ENCODE measurements at places on chromosomes 6 and 20.

DNA sequence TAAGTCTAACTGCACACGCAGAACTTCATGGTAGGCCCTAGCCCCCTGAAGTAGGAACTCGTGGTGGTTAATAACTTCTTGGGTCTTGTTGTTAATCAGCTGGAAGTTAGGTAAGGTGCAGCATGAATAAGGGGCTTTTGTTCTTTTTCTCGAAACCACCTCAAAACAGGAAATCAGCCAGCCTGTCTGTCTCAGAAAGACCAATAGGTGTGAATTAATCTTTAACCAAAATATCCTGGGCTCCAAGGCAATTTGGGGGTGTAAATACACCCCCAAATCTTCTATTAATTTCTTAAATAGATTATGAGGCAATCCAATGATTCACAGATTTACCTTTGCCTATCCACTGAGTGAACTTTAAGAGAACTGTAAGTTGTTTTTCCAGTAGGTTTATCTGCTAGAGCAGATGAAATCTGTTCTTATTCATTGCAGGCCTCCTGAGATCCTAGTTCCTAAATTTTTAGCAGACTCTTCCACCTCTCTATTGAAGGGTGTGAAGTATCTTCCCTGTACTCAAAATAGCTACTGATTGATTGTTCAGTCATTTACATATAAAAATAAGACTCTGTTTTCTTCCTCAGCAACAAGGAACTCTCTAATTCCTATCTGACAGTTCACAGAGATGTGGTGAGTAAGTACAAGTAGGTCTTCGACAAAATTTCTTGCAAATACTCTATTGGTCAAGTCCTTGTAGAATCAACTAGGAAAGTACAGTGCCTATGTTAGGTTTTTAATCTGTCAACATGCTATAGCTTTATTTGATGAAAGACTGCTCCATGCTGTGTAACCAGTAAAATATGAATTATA, 427.1 kb upstream of the NOX3 start:
- peak; percentile 26 for ATAC-seq

- ATAC-seq: no peak
Observed at GRCh38 chr6:170155464-170156196, 135.2 kb downstream of the DLL1 start.

DNA sequence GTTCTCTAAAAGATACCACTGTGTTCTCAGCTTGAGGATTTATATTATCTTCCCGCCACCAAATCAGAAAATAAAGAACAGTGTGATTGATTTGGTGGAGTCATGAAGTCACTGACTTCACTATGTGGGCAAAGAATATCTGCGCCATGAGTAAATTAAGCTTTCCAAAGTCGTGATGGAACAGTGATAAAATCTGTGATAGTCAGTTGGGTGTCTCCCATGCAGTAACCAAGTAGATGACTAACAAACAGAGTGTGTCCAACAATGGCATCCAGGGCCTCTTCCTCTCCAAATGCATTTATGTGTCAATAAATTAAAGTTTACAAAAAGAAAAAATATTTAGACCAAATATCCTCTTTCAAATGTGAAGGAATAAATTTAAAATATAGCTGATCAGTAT, 87.0 kb upstream of the DST start:
- peak; percentile 24 for ATAC-seq

GRCh38 chr20:10602221-10602871, 71.5 kb downstream of the JAG1 start:
- ATAC-seq: no peak

- no peak for ATAC-seq
Observed at GRCh38 chr20:57380081-57380750, 11.0 kb upstream of the RBM38 start.

GRCh38 chr6:154238831-154239230, 117.8 kb downstream of the IPCEF1 start:
- ATAC-seq: no peak

DNA sequence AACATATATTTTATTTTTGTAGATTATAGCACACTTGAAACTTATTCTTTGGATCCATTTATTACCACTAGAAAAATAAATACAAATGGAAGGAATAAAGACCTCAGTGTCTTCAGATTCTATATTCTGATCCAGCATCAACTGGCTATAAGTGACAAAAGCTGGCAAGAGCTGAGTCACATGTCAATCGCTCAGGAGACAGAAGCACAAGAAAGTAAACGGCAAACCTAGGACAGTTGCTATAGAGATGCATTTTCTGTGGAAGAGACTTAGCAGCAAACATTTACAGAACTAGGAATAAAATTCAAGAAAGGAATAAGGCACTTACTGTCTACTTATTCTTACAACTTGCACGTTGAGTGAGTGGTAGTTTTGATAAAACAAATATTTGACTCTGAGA, 230.4 kb downstream of the CLVS2 start:
- ATAC-seq: no peak

DNA sequence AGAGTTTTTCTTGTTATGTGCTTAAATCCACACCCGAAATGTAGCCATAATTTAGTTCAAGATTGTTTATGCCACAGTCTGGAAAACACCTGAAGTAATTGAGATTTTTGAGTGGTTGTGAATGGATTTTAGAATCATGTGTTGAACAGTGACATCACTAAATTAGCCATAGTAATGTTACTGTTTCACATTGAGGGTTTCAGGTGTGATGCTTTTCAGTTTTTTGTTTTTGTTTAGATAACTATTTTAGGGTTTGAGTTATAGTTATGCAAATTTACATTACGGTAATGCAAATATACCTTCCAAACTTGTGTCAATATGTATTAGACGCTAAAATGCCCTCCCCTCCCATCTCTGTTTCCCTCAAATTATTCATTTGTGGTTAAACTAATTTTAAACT, 22.9 kb downstream of the QKI start:
- no peak for ATAC-seq

- no peak for ATAC-seq
Observed at GRCh38 chr20:58171796-58172425, 56.5 kb downstream of the ANKRD60 start.

DNA sequence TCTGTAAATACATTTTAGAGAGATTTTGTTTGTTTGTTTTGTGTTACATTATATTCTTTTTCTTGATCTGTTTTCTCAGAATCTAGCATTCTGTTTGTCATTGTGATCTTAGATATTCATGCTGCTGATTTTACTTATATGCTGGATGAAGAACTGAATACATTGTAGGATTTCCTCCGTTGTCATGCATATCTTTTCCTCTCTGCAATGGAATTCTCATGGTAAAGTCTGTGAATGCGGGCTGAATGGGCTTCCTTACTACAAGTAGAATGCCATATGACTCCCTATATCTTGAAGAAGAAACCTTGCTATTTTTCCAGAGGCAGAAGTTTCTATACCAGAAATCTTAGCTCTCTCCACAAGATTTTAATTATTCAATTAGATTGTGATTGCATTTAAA, 2.4 kb upstream of the DEFB114 start:
- no peak for ATAC-seq

- no peak for ATAC-seq
Observed at GRCh38 chr6:114833211-114833610, 490.4 kb upstream of the HS3ST5 start.

GRCh38 chr20:53427951-53428350, 165.7 kb downstream of the ZNF217 start:
- no peak for ATAC-seq

DNA sequence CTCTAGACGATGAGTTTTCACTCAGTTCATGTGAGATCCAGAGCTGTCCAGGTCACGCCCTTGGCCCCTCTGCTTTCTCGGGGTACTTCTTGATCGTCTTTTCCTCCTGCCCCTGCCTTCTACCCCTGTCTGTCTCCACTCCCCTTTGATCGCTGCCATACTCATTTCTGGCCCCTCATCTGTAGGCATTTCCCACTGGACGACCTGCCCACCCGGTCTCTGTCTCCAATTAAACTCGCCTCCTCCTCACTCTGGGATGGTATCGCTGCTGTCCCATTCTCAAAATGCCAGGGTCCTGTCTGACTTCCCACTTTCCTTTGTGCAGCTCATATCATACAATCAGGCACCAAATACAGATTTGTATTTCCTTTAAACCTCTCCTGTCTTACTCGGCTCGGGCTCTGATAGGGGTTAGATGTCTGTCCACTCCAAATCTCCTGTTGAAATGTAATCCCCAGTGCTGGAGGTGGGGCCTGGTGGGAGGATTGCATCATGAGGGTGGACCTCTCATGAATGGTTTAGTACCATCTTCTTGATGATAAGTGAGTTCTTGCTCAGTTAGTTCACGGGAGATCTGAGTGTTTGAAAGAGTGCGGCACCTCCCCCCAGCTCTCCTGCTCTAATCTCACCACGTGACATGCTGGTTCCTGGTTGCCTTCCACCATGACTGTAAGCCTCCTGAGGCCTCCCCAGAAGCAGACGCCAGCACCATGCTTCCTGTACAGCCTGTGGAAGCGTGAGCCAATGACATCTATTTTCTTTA, 3.5 kb upstream of the SYNJ2 start:
- ATAC-seq: no peak

DNA sequence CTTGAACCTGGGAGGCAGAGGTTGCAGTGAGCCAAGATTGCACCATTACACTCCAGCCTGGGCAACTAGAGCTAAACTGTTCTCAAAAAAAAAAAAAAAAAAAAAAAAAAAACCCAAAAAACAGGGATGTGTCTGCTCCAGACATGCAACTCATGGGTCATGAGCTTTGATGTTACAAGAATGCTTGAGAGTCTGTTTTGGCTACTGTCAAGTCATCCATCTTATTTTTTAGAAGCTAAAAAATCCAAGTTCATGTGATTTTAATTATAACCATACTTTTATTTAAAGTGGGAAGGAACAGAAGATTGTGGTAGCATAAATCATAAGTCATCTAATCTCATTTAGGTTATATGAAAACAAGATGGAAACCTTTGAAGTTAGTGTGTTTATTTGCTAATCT, 120.6 kb downstream of the PDE7B start:
- ATAC-seq: peak; percentile 56

GRCh38 chr6:140441256-140441655, 1066.8 kb upstream of the CITED2 start:
- ATAC-seq: peak; percentile 81

GRCh38 chr6:41887331-41887751, 7.8 kb downstream of the USP49 start:
- ATAC-seq: no peak

DNA sequence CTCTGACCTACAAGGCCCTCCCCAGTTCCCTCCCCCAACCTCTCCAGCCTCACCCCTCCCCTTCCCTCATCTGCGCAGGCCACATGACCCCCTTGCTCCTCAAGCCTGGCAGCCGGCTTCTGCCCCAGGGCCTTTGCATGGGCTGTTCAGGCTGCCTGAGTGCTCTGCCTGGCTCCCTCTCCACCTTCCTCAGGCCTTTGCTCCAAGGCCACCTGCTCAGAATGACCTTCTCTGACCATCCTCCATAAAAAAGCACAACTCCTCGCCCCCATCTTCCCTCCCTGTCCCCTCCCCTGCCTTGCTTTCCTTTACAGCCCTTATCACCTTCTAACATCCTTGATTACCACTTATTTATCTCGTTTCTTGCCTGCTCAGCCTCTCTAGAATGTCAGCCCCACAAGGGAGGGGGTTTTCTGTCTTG, 38.7 kb downstream of the SPDEF start:
- ATAC-seq: no peak

GRCh38 chr6:169073311-169073710, 180.3 kb downstream of the THBS2 start:
- ATAC-seq: no peak

GRCh38 chr6:37626915-37627314, 70.8 kb downstream of the MDGA1 start:
- no peak for ATAC-seq

- ATAC-seq: no peak
Observed at GRCh38 chr6:139868576-139868975, 494.1 kb upstream of the CITED2 start.

- ATAC-seq: no peak
Observed at GRCh38 chr20:52047811-52048764, 143.5 kb downstream of the ZFP64 start.

DNA sequence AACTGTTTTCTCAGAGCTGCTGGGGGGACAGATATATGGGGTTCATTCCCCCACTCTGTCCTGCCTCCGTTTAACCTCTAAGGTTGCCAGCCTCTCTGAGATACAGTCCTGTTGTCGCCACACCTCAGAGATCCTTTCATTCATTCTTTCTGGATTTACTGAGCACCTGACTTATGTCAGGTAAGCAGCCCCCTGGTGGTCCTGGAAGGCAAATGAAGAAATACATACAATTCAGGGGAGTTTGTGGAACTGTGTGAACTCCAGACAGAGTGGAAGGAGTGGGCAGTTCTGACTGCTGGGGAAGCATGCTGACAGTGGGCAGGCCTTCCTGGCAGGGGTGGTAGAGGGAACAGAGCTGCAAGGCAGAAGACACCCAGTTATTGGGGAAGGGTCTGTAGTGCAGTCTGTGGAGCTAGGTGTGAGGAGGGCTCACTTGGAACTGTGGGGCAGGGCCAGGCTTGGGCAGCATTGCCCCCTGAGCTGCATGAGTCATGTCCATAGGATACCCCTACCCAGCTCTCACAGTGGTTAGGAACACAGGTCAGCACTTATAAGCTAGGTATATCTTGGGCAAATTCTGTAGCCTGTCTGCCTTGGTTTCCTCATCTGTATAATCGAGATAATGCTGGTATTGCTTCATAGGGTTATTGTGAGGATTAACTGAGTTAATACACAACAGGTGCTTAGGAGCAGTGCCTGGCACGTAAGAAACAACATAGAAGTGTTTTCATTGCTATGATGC, 12.8 kb upstream of the SGK2 start:
- no peak for ATAC-seq

DNA sequence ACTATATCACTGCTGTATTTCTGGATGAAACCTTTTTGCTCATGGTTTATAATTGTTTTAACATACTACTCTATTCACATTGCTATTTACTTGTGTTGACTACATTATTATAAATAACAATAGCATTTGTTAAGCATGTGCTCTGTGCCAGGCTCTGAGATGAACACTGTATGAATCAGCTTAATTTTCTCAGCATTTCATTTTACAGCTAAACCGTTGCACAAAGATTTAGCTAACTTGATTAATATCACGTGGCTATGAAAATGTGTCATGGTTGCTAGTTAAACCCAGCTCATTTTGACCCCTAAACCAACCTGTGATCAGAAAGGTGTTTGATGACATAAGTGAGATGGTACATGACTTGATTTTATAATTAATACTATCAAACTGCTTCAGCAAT, 77.5 kb downstream of the NCOA7 start:
- ATAC-seq: peak; percentile 19

- ATAC-seq: no peak
Observed at GRCh38 chr6:33824461-33825154, 20.8 kb upstream of the MLN start.

DNA sequence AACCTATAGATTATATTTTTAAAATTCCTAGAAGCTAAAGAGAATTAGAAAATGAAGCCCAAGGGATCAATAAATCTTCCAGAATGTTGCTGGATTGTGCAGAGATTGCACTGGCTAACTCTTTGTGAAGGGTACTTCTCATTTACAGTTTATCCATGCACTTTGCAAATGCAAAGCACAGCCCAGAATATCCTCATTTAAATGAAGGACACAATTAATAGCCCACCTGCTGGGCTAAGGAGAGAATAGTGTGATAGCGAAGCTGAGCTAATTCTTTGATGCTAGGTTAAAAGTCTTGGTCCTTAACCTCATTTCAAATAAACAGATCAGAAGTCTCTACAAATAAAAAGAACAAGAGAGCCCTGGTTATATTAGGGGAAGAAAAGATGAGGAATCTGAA, 72.5 kb downstream of the SMPDL3A start:
- ATAC-seq: no peak

GRCh38 chr6:54103497-54103896, 7.7 kb upstream of the MLIP start:
- no peak for ATAC-seq
